ENCODE measurements at places on chromosomes 7 and 10. TPM values are rescaled to one million over a fixed set of nuclear protein-coding genes. Genes with fewer than 3 reads are reported as not detected.

The EPHB6 gene
- 5.6 TPM for total RNA-seq

The GRM8 gene
- not detected for total RNA-seq

The SPDYE16 gene
- not detected for total RNA-seq

The ITGA8 gene
- not detected for total RNA-seq

The NRCAM gene
- 0.21 TPM for total RNA-seq

The COL13A1 gene
- total RNA-seq, result not detected

The AKR1C8 gene
- 0.22 TPM for total RNA-seq

The ELFN1 gene
- not detected for total RNA-seq

The MCM10 gene
- total RNA-seq, result 104 TPM
